K562 (cell line): ENCODE measurements at places on chromosomes 16 and 17. TPM values are rescaled to one million over a fixed set of nuclear protein-coding genes. Genes with fewer than 3 reads are reported as not detected.

- H3K4me3 ChIP-seq, result no peak overlapping the region
- no peaks in the 10 kb centered on the region for H3K4me1 ChIP-seq
- no peaks in the 10 kb centered on the region for H3K36me3 ChIP-seq
- H3K27me3 ChIP-seq, result no peaks in the 10 kb centered on the region
These were observed 208.3 kb upstream of the N4BP1 start for GRCh38 chr16:48818257-48818656.

GRCh38 chr17:50861822-50862528, 4.2 kb downstream of the TOB1 start:
- no peak overlapping the region for H3K27ac ChIP-seq
- peaks cover 6% of the 10 kb centered on the region; the same call in 2 of the 3 replicates for H3K4me1 ChIP-seq
- no peaks in the 10 kb centered on the region for H3K27me3 ChIP-seq
- H3K36me3 ChIP-seq, result peaks cover 26% of the 10 kb centered on the region
- H3K4me3 ChIP-seq, result no peak overlapping the region
- no peak for DNase-seq

GPR142 gene
- not detected in 2 replicates for total RNA-seq

KCNH6 gene
- total RNA-seq, result not detected in 2 replicates

SLFN14 gene
- total RNA-seq, result 3.2 and 4.3 TPM in 2 replicates
